ENCODE measurements at places on chromosomes 11 and 22. TPM values are rescaled to one million over a fixed set of nuclear protein-coding genes. Genes with fewer than 3 reads are reported as not detected.

The TP53I11 gene
- polyA plus RNA-seq, result 13.2 TPM

The OR52H1 gene
- polyA plus RNA-seq, result not detected

The SMIM35 gene
- polyA plus RNA-seq, result 0.11 TPM

The PATE2 gene
- polyA plus RNA-seq, result not detected

The NNMT gene
- polyA plus RNA-seq, result not detected

The SCGB1D2 gene
- polyA plus RNA-seq, result not detected

The NAGA gene
- polyA plus RNA-seq, result 200 TPM

The PNPLA3 gene
- not detected for polyA plus RNA-seq

The RIN1 gene
- 15.4 TPM for polyA plus RNA-seq

The MMP8 gene
- not detected for polyA plus RNA-seq

The SLC22A6 gene
- polyA plus RNA-seq, result not detected
